Skeletal muscle tissue (tissue), 5 donors: ENCODE measurements at places on chromosomes 12 and 14. TPM values are rescaled to one million over a fixed set of nuclear protein-coding genes. Genes with fewer than 3 reads are reported as not detected.

The RILPL1 gene
- total RNA-seq = 5.2 TPM

The C1S gene
- total RNA-seq = 89.8 TPM

The PRKD1 gene
- 30.3 TPM for total RNA-seq

The MYO1H gene
- not detected for total RNA-seq

The ART4 gene
- not detected for total RNA-seq

The CCDC175 gene
- total RNA-seq = not detected

The CLEC1B gene
- not detected for total RNA-seq

The SLC8B1 gene
- 8.4 TPM for total RNA-seq

The SLC17A8 gene
- total RNA-seq = under 0.01 TPM

The TSPAN19 gene
- not detected for total RNA-seq

The OTX2 gene
- not detected for total RNA-seq

The DYRK2 gene
- total RNA-seq = 47.0 TPM

The PTCSC3 gene
- total RNA-seq = not detected

The GPRC5D gene
- total RNA-seq = not detected

The OVCH1 gene
- total RNA-seq = under 0.01 TPM

The TAMALIN gene
- total RNA-seq = 9.4 TPM

The FOXG1 gene
- not detected for total RNA-seq

The GLS2 gene
- not detected for total RNA-seq

The IFI27L2 gene
- total RNA-seq = 14.1 TPM

The EPYC gene
- 0.52 TPM for total RNA-seq

The RASAL1 gene
- total RNA-seq = not detected

The CAPZA3 gene
- not detected for total RNA-seq

The CCDC198 gene
- not detected for total RNA-seq

The NDRG2 gene
- 162 TPM for total RNA-seq

The CAMKK2 gene
- 12.5 TPM for total RNA-seq

The CLEC4C gene
- total RNA-seq = not detected

The NRIP2 gene
- 1.0 TPM for total RNA-seq

The SMOC1 gene
- total RNA-seq = 3.1 TPM

The LRRC10 gene
- 0.52 TPM for total RNA-seq

The C14orf180 gene
- total RNA-seq = 3.7 TPM

The ANKRD33 gene
- total RNA-seq = not detected

The BEST3 gene
- 45.4 TPM for total RNA-seq

The AKAP6 gene
- 102 TPM for total RNA-seq

The RPL41 gene
- total RNA-seq = 4,392 TPM

The POC1B gene
- total RNA-seq = 36.5 TPM

The SLC39A5 gene
- total RNA-seq = not detected

The ATL1 gene
- 5.2 TPM for total RNA-seq

The PTGES3 gene
- total RNA-seq = 85.1 TPM

The KERA gene
- total RNA-seq = 56.4 TPM

The GPR137C gene
- 1.6 TPM for total RNA-seq

The LAG3 gene
- total RNA-seq = not detected

The DCAF5 gene
- 20.9 TPM for total RNA-seq

The PRH2 gene
- total RNA-seq = not detected

The ADAM20 gene
- total RNA-seq = 2.1 TPM

The RASSF9 gene
- total RNA-seq = 2.6 TPM

The DNAL1 gene
- total RNA-seq = 5.2 TPM

The SLC4A8 gene
- total RNA-seq = 0.52 TPM

The SLC7A8 gene
- 4.7 TPM for total RNA-seq

The NAV3 gene
- 32.9 TPM for total RNA-seq

The RTN1 gene
- 2.6 TPM for total RNA-seq

The BTBD7 gene
- total RNA-seq = 39.1 TPM

The LPAR5 gene
- total RNA-seq = 1.0 TPM
